ENCODE measurements at places on chromosomes 12 and 14.

- no peak for DNase-seq
These were observed 174.3 kb downstream of the MGAT4C start for GRCh38 chr12:86081843-86082242.

DNA sequence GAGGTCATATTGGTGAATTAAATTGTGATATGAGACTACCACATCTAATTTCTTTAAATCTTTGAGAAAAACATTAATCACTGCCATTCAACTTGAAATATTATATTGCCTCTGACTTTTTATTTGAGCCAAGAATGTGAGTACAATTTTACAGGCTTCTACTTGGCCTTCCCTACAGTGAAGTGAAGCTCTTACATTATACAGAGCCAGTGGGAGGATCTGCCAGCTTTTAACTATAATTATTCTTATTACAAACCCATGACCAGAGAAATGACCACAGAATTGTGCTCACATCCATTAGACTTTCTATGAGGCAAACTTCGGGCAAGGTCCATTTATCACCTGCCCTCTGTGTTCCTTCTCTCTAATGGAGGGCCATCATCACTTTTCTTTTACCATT lies 114.2 kb downstream of the RERGL start:
- no peak for DNase-seq

GRCh38 chr14:90567191-90567590 lies 170.4 kb downstream of the CALM1 start:
- no peak for DNase-seq

GRCh38 chr14:98489115-98489514 lies 782.9 kb downstream of the BCL11B start:
- no peak for DNase-seq

DNA sequence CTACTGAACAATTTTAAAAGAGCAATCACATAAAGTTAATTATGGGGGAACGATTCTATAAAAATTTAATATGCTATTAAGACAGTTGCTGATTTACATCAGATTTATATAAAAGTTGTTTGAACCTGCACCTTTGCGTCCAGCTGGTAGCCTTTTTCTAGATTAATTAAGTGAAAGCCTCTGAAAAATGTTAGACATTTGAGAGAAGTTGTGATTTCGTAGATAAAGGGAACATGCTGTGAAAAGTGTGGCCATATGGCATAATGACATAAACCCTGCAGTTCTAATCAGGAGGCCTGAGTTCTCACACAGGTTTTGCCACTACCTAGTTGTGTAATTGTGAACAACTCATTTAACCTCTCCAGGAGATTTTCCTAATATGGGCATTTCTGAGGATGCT lies 187.2 kb downstream of the TMTC2 start:
- DNase-seq = no peak

DNA sequence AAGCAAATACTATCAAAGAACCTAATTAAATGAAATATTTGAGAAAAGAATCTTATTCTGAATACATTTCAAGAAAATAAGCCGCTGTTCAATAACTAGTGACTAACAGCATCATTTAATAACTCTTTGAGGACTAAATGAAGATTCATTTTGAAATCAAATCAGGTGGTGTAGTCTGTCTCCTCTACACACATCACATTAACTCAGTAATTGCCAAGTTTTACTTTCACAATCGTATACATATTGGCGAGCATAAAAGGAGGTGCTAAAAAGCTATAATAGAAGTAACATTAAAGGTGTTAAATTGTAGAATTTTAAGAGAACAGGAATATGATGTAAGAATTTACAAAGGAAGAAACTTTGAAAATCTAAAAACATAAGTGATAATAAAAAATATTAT lies 185.1 kb downstream of the MDGA2 start:
- DNase-seq = no peak

DNA sequence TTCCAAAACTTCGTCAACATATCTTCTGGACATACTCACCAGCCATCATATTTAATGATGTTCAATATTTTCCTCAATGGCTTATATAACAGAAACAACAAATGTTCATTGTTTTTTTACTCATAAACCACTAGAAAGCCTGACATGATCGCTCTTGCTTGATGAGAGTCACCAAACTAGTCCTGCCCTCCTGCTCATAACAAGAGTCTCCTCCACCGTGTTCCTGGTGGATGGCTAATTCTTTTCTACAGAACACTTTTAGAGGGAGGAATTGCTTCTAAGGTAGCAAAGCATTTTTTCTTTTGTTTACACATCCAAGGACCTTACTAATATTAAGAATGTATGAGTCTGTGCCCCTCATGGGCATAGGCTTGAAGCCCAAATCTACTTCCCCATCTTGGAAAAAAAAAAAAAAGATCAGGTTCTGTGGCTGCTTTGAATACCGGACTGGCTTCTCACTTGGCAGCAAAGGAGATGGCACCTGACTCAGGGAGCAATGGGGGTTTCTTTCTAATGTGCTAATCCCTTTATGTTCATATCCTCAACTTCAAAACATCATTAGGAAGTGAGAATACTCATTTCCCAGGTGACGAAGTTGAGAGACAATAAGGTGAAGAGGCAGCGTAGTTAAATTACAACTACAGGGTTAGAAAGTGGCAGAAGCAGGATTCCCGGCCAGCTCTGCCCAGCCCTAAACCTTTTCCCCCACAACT lies 188.8 kb downstream of the EPS8 start:
- no peak for DNase-seq

All from T-helper 22 cell (primary cell).